GM04504 (cell line): ENCODE measurements at places on chromosomes 2 and 18.

- DNase-seq = no peak
Observed at GRCh38 chr2:130337735-130338325, 4.9 kb upstream of the IMP4 start.

DNA sequence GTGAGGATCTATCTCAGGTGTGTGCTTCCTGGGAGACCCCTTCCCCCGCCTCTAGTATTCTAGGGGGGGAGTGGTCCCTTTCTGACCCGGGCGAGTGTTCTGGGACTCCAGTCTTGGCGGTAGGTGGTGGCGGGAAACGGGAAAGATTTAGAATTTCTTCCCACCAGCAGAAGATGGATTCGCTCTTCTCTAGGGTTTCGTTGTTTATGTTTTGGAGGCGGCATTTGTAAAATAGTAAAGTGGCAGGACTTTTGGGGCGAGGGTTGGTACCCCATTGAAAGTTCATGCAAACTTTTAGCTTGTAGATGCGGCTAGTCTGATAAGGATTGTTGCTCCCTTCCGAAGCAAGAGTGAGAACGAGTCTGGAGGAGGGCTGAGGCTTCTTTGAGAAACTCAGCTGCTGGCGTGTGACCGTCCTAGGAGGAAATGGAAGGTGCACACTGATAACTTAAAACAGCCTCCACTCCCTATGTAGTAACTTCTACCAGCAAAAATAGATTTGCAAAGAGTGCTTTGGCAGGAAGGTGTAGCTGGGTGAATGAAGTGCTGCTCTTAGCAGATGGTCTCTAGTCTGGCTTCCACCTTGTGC is 412 bp downstream of the GPD2 start:
- no peak for DNase-seq

DNA sequence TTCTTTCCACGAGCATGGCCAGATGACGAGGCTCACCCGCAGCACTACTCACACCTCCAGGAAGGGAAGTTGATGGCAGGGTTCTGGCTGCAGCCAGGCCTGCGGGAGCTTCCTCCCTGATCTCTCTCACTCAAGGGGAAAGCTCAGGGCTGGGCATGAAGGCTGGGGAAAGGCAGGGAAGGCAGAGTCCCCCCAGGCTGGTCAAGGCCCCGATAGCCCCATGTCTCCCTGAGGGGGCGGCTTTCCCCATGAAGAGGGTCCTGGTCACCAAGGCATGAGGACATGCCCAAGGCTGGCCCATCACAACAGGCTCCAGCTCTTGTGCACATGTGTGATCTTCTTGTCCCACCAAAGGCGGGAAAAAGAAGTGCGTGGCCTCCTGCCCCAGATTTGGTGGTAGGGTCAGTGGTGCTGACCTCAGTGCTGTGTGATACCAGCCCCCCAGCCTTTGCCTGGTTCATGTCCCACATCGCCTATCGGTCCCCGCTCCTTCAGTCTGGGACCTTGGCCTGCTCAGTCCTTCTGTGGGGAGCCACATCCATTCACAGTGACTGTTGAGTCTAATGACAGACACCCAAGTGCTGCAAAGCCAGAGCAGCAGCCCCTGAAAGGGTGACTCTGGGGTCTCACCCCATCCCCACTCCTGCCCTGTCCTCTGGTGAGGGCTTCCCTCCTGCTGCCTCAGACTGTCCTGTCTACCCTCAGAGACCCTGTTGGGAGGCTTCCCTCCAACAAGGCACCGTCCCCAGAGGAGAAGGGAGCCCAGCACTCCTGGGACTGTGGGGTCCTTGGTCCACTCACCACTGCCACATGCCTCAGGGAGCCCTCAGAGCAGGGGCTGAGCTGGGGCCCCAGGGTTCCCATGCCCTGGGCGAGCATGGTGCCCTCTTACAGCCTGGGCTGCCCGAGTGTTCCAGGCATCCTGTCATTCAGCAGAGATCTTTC is 49.8 kb upstream of the ALPP start:
- DNase-seq = no peak

GRCh38 chr18:11146238-11146946 is 3.0 kb downstream of the PIEZO2 start:
- DNase-seq = no peak

- DNase-seq = no peak
Observed at GRCh38 chr2:169038338-169038757, 7.2 kb upstream of the ABCB11 start.

GRCh38 chr2:212076456-212076855 is 462.1 kb downstream of the ERBB4 start:
- no peak for DNase-seq

DNA sequence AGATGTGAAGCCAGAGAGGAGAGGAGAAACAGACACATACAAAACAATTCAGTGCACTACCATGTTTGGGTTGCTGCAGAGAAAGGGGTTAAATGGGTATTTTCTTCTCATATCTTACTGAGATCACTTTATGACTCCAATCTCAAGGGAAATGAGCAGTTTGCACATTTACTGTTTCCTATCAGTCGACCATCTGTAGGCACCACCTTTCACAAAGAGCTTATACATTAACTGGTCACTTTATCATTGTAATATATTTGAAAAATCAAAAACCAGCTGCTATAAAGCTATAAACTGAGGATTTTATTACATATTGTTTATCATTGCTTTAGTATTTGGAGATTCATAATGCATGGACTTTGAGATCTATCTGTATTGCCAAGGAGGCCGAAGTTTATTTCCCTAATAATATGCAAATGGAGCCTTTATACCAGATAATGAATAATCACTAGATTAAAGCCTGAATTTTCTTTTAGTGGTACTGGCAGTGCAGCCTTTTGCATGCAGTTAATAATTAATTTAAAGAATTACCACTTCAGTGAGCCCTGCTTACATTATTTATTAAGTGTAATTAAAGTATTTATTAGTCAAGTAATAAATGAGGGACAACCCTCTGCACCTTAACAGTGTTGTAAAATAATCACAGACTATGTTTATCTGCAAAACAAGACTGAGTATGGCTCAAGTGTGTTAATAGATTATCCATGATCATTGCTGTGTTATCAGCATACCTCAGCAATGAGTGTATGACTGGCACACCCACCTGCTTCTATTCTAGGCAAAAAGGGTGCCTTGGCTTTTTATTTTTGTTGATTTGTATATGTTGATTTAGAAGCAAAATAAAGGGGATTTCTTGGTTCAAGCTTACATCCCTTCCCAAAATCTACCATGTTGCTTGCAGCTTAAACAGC is 167.7 kb upstream of the SLC14A2 start:
- no peak for DNase-seq

DNA sequence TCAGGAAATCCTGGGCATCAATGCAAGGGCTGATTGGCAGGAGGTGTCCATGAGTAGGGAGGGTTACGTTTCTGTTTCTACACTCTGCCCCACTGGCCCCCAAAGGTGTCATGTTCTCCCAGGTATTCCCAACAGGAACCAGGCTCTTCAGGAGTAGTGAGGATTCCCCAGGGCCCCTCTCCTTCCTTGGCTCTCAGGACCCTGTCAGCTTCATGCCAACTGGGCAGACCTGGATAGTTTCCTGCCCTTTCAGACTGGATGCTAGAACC is 480.6 kb upstream of the HS6ST1 start:
- DNase-seq = no peak

DNA sequence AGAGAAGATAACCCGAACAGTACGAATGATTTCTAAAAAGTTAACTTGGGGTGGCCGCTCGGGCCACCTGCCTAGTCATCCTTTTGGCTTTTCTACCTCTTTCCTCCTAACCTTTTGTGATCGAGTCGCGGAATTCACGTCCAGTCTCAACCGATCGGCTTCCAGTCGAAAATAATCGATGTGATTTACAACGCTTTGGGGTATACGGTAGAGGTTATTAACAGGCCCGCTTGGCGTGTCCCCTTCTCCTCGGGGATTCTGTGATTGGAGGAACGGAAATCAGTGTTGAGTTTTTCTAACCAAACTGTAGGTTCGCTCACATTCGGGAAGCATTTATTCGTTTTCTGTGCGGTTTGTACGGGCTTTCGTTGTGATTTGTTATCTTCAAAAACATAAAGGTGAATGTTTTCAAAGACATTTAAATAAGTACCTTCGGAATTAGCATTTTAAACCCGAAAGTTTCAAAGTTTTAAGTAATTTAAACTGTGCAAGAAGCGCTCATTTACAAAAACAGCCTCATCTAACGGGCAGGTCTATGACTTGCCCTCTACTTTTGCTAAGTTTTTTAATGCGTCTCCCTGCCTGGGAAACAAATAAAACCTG is 588 bp upstream of the FOXI3 start:
- no peak for DNase-seq

DNA sequence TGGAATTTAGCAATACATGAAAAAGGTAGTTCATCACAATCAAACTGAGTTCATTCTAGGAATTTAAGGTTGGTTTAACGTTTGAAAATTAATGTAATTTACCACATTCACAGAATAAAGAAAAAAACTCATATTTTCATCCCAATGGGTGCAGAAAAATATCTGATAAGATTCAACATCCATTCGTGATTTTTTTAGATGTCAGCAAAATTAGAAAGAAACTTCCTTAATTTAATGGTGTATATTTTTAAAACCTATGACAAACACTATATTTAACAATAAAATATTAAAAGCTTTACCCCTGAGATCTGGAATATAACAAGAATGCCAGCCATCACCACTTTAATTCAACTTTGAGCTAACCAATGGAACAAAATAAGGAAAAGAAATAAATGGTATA is 208.7 kb upstream of the CHAC2 start:
- DNase-seq = no peak

DNA sequence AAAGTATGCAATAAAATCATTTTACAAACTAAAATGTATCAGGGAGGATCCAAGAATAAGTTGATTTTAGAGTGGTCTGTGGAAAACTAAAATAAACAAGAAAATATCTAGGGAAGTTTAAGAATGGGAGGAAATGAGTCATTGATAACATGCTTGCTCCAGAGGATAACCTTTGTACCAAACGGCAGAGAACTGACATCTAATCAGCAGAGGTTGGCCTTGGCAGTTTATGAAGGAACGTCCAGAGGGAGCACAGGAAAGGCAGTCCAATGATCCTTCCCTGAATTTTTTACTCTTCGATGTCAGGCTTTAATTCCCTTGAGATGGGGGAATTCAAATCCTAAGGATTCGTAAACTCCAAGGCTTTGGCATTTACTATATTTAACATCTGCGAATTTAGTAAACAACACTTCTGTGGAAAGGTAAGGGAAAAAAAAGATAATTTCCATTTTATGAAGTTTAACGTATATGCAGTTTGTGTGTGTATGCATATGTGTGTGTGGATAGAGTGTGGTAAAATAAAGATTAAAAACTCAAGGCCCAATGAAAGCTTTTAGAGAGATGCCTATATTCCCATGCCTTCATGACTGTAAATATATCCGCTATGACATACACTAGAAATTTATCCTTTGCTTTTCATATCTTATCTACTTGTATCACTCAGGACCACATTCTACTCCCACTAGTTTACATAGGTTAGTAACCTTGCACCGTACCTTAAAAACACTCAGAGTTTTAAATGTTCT is 8.7 kb upstream of the INPP1 start:
- no peak for DNase-seq

GRCh38 chr2:62868947-62869346 is 163.4 kb downstream of the EHBP1 start:
- no peak for DNase-seq

- no peak for DNase-seq
Observed at GRCh38 chr2:238808761-238809160, 39.1 kb upstream of the TWIST2 start.

- DNase-seq = peak; percentile 2
Observed at GRCh38 chr2:187349326-187349944, 98.6 kb downstream of the CALCRL start.

DNA sequence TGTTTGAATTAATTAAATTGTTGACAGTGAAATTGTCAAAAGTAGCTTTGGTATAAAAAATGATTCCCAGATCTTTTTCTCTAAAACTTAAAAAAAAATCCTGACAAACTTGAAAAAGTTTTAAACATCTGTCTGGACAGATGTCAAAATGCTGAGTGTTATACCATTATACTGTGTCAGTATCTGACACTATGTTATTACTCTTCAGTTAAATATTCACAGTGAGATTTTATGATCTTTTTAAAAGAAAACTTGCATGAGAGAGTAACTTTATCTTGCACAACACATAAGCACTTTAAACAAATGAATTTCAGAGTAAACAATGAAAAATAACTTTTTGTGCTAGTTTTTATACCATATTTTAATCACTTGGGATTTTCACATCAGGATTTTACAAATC is 167.4 kb downstream of the MEIS1 start:
- peak; percentile 28 for DNase-seq

DNA sequence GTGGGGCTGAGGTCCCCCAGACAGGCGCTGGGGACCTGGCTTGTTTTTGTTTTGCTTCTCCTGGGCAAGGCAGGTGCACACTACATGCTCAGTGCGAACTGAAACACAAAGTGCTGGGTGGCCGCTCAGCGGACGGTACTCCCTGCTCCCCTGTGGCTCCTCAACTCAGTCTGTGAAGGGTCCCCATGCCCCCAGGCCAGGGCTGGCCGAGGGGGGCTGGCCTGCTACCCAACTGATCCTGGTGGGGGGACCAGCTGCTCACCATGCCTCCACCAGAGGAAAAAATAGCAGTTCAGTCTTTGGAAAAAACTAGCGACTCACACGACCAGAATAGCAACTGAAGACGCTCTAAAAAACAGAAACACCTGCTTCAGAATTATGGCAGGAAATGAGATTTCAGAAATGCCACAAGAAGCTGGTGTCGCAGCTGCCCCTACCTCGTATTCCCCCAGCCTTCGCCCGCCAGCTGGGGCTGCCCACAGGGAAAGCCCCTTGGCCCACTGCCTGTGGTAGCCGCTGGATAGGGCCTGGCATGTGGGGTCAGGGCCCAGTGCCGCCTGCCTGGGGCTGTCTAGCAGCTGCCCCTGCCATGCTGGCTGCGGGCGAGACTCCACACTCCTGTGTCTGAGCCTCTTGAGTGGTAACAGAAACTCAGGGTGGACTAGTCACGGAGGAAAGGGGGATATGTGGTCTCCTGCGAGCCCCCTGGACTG is 43.7 kb downstream of the MEX3C start:
- no peak for DNase-seq

DNA sequence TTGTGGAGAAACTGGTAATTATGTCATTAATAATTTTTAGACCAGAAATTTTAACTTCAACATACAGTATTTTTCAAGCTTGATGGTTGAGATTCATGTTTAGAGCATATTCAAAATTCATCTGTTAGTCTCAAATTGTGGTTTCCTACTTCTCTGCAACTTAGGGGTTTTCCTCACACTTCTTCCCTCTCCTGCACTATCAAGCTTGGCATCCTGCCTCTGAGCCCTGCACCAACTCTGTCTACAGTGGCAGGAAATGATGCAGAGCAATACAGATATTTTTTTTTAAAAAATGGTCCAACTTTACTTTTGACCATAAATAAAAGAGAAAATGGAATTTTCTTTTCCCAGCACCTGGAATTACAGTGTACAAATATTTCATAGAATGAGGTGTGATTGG is 247.3 kb downstream of the NUP35 start:
- DNase-seq = no peak
